GM13976 (cell line): ENCODE measurements at places on chromosomes 1 and 21.

GRCh38 chr1:117959364-117959763, 29.8 kb downstream of the WDR3 start:
- DNase-seq: no peak

DNA sequence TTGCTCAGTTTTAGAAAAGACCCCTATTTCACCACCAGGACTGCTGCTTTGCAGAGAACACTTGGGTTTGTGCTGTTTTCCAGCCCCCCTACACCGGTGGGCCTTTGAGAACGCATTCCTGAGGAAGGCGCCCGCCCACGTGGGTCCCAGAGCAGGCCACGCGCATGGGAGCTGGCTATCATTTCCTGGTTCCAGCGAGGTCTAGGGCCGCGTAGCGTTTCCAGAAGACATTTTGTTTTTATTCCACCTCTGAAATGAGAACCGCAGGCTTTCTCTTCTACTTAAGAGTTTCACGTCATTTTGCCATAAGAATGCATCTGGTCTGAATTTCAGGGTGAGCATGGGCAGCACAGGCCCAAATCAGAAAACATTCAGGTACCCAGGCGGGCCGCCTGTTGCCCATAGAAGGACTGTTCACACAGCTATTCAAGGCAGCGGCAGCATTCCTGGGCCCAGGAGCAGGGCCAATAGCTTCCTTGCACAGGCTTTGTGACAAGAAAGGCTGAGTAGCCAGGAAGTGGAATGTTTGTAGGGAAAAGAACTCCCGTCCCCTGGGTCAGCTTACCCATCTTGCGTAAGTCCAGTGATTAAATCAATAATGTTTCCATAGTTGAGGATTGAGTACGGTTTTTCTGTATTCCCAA, 1.4 kb upstream of the KLHL21 start:
- DNase-seq: no peak

- DNase-seq: no peak
Measured at GRCh38 chr1:87505391-87505983, 176.8 kb downstream of the LMO4 start.

DNA sequence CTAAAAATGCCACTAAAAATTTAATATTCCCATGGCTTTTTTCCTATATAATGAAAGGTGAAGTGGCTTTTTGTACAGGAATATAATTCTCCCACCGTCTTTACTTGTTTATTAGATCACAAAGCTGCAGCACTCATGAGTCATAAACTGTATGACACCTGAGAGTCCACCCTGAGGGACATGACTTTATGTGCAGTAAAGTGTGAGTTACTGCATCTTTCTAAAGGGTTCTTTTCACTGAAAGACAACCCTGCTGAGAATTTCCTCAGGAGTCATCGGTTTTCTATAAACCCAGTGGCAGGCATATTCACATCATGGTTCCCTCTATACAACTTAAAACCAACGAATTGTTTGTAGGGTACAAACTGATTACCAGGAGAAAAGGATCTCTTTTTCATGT, 77.4 kb downstream of the APP start:
- DNase-seq: no peak

GRCh38 chr21:45897191-45898027, 84.2 kb upstream of the COL6A1 start:
- DNase-seq: no peak

DNA sequence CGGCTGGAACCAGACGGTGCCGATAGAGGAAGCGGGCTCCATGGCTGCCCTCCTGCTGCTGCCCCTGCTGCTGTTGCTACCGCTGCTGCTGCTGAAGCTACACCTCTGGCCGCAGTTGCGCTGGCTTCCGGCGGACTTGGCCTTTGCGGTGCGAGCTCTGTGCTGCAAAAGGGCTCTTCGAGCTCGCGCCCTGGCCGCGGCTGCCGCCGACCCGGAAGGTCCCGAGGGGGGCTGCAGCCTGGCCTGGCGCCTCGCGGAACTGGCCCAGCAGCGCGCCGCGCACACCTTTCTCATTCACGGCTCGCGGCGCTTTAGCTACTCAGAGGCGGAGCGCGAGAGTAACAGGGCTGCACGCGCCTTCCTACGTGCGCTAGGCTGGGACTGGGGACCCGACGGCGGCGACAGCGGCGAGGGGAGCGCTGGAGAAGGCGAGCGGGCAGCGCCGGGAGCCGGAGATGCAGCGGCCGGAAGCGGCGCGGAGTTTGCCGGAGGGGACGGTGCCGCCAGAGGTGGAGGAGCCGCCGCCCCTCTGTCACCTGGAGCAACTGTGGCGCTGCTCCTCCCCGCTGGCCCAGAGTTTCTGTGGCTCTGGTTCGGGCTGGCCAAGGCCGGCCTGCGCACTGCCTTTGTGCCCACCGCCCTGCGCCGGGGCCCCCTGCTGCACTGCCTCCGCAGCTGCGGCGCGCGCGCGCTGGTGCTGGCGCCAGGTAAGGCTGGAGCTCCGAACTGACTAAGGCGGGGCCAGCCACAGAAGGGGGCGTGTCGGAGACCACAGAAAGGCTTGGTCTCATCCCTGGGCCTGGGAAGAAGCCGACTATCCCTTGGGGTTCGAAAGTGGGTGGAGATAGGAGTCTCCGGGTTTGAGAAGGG, 486 bp downstream of the SLC27A3 start:
- peak; percentile 76 for DNase-seq

GRCh38 chr1:200473698-200474371, 64.0 kb upstream of the ZNF281 start:
- DNase-seq: peak; percentile 28

DNA sequence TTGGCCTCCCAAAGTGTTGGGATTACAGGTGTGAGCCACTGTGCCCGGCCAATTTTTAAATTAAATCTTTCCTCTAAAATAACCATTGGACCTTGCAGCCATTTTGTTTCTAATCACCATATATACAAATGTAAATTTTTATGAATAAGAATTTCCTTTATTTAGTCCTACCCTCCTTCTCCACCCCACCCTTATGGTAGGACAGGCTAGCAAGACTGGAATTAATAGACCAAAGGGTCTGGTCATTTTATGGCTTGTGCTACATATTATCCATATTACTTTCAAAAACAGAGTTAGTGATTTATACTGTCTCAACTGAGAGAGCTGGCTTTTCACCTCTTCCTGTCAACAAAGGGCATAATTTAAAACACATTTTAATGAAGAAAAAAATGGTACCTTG, 26.5 kb downstream of the L1TD1 start:
- no peak for DNase-seq

DNA sequence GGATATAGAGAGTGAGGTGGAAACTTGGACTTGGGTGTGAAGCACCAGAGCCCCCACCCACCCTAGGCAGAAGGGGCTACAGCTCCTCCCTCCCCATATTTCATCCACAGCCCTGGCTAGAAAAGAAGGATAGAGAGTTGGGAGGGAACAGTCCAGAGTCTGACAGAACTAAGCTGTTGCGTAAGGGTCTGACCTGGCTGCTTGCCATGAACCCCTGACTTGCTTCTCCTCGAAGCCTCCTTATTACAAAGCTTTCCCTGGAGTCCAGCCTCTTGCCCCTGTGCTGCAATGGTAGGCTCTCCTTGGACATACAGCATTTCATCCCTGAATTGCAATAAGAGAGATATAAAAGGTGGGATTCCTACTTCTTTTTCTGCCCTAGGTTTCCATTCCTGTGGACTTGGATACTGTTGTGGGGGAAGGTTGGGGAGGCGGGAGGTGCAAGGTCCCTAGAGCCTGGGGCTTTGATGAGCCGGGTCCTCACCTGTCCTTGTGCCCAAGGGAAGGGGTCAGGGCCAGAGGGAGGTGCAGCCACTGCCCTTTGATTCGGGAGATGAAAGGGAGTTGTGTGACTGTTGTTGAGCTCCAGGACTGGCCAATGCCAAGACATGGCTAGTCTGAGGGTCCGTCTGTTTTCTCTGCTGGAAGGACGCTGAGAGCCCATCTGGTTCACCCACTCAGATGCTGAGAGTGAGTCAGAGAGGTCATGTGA, 2.7 kb downstream of the RHBG start:
- peak; percentile 10 for DNase-seq

- DNase-seq: no peak
Measured at GRCh38 chr1:223815865-223816264, 29.9 kb downstream of the TP53BP2 start.

DNA sequence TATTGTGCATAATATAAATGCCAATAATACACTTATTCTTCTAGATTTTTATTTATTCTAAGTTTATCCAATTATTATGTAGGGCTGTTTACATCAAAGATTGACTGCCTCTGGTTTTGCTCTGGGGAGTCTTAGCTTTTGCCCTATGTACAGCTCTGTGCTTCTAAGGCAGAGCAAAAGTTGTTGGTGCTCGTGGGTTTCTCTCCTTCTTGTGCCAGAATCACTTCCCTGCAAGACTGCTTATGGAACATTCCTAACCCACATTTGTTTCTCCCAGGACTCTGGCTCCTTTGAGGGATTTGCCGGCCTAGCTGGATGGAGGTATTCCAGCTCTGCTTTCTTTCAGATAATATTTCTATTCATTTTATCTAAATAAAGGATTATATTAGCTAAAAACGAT, 849.1 kb downstream of the USP25 start:
- no peak for DNase-seq

GRCh38 chr1:244002721-244003120, 48.4 kb upstream of the ZBTB18 start:
- no peak for DNase-seq

- no peak for DNase-seq
Measured at GRCh38 chr1:241250465-241250864, 106.5 kb downstream of the RGS7 start.

DNA sequence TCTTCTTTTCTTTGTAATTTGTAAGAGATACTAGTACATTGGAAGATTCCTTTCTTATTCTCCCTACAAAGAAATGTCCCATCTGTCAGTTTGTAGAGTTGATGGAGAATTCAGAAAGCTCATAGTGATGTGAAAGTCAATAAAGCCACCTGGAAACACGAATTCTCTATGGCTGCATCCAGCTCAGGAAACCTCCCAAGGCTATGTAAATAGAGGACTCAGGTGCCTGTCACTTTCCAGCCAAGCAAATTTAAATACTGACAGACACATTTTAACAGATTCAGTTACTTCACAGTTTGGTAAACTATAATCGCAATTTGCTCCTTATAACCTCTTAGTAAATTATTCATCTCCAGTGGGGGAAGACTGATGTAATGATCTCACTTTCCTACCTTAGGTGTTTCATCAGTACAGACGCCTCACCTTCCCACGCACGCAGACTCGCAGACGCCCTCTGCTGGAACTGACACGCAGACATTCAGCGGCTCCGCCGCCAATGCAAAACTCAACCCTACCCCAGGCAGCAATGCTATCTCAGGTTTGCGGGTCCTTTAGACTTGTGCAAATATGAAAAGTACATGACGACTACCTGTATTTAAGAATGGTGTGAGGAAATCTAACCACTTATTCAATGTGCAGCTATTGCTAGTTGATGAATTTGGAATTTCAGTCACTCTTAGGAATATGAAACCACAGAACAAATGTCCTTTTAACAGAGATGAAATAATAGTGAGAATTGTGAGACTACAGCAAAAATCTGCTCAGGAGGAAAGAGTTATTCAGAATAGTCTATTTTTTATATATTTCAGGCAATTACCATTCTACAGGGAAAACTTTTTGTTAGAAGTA, 60.6 kb downstream of the PTPRC start:
- DNase-seq: no peak

DNA sequence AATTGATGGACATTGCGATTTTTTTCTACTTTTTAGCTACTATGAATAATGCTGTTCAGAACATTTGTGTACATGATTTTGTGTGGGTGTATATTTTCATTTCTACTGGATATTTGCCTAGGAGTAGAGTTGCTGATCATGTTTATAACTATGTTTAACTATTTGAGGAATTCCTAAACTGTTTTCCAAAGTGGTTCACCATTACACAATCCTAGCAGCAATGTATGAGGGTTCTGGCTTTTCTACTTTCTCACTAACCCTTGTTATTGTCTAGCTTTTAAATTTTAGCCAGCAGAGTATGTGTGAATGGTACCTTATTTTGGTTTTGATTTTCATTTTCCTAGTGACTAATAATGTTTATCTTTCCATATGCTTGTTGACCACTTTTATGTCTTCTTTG, 86.2 kb downstream of the ATG4C start:
- DNase-seq: no peak

DNA sequence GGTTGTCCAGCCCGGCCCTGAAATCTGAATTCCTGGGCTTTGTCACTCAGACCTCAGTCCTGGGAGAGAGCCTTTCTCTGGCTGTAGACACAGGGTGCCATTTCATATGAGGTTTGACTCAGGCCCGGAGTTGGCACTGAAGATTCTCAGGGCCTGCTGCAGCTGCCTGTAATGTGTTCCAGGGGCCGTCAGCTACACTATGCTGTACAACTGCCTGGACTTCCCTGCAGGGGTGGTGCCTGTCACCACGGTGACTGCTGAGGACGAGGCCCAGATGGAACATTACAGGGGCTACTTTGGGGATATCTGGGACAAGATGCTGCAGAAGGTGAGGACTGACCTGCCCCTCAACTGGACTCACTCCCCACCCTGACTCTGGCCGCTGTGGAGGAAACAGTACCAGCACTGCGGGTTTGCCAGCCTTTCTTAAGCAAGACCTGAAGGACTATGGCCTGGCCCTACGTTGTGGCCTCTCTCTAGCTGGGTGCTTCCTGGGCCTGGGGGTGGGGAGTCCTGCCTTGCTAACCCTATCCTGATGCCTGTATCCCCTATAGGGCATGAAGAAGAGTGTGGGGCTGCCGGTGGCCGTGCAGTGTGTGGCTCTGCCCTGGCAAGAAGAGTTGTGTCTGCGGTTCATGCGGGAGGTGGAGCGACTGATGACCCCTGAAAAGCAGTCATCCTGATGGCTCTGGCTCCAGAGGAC, 18.9 kb downstream of the FAAH start:
- no peak for DNase-seq

- DNase-seq: no peak
Measured at GRCh38 chr1:235643837-235644692, 5.5 kb downstream of the GNG4 start.

DNA sequence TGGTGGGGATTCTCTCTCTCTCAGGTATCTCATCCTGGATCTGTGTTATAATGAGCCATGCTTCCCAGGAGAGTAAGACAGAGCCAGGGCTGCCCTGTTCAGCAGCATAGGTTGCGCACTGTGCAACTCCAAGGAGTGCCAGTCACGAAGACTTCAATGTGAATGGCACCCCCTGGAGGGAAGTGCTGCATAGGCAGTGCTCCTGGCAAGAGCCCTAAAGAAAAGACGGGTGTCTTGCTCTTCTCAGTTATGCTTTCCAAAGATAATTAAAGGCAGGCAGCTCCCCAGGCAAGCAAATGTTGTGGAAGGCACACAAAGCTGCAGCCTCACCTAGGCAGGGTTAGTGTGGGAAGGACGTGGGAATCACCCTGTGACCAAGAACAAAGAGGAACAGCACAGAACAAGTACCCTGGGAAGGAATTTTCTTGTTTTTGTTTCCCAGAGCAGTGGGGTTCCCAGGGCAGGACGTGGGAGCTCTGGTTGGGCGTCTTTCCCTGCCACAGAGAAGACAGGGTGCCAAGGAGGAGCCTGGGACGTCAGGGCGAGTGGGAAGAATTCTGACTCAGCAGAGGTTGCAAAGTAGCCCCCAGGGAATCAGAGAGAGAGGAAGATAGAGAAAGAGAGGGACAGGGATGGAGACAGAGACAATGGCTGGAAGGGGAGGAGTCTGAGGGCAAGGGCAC, 120.9 kb downstream of the KCNN3 start:
- no peak for DNase-seq

DNA sequence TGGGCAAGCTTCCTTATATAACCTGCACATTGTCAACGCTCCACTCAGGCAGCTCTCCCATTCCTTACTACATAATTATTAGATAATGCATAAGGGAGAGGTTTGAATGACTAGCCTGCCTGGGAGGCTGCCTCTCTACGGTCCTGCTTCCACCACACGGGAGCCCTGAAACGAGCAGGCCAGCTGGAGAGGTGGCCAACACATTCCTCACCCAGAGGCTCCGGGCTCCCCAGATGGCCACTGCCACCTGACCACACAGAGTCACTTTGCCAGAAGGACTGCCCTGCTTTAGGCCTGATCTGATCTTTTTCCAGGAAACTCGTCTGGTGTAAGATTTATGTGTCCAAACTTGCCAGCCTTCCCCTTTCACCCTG, 27.9 kb downstream of the HIVEP3 start:
- no peak for DNase-seq
